Stimulated activated CD4-positive, alpha-beta T cell treated with anti-CD3 and anti-CD28 coated beads, Interleukin-15, amount 100 ng/mL, for 1 hour (primary cell): ENCODE measurements at places on chromosomes 1 and 21.

- DNase-seq, result no peak
These were observed 178.7 kb downstream of the MRPL39 start for GRCh38 chr21:25428537-25428936.

GRCh38 chr1:184828369-184828717, 73.7 kb upstream of the EDEM3 start:
- no peak for DNase-seq

DNA sequence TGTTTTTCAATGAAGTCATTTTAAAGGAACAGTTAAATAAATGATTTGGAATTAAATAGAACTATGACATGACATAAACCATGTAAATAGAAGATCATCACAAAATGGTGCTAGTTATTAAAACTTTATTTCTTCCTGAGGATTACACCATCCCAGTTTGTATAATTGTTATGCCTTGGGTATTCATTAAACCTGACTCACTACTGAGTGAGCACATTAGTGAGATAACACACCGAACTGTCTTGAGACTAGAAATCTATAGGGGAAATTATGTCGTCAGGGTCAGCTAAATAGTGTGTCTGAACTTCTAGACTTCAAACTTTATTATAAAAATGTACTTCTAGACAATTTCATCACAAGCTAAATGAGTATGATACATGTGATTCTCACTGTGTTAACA, 189.4 kb downstream of the NCAM2 start:
- no peak for DNase-seq

- DNase-seq, result peak; percentile 92
These were observed 19.5 kb upstream of the ADAR start for GRCh38 chr1:154627257-154628120.

DNA sequence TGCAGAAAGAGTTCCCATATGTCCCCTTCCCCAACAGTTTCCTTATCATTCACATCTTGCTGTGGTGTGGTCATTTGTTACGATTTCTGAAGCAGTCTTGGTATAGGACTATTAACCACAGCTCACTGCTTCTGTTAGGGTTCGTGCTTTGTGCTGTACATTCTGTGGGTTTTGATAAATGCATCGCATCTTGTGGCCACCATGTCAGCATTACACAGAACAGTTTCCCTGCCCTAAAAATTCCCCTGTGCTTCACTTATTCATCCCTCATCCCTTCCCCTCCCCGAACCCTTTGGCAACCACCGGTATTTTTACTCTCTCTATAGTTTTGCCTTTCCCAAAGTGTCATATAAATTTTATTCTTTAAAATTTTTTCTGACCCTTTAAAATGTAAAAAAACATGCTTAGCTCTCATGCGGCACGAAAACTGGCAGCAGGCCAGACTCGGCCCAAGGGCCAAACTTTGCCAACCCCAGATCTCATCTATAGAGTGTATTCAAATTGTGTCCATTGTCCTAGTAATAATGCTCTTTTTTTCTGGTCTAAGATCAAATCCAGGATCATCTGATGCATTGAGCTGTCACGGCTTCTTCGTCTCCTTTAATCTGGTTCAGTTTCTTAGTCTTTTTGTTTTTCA, 78.2 kb downstream of the SIM2 start:
- no peak for DNase-seq
